ENCODE measurements at places on chromosomes 13 and 19.
A peak's percentile ranks its signal among the peaks of the same experiment; 100 is the strongest.

GRCh38 chr13:27035892-27036235, 135.7 kb downstream of the USP12 start:
- no peak for DNase-seq

GRCh38 chr13:48662226-48662625, 8.5 kb downstream of the CYSLTR2 start:
- no peak for DNase-seq

DNA sequence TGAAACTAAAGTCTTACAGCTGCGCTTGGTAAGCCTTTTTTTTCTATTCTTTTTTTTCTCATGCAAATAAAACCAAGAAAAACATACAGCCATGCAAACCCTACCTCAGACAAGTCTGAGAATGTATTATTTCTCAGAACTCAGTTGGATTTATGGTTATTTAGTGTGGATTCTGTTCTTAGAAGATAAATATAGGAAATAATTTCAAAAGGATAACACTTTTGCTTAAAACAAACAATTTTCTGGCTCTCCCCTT, 40.7 kb upstream of the TNFSF11 start:
- no peak for DNase-seq

GRCh38 chr13:100356426-100356825, 232.2 kb downstream of the GGACT start:
- DNase-seq: no peak

DNA sequence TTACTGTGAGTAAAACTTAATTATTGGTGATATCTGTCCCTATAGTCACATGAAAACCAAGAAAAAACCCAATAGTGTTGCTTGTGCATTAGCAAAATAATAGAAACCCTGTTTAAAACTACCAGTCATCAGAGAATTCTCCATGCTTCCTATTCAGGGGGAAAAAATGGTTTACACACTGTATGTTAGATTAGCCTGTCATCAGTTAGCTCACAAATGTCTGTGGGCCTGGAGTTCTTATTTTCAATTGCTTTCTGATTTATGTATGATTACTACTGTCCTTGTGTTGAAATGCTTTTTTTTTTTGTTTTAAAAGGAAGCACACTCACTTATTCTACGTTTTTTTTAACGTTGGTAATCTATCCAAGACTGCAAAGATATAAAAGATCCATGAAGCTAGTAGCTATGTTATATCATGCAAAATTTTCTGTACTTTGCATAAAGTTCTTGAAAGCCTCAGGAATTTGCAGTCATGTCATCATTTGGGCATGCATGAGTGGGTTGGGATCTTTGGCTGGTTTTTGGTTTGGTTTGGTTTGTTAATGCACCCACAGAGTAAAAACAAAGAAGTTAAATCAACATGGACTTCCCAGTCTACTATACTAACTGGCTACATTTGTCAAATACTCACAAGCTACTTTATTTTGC, 25.9 kb downstream of the RXFP2 start:
- DNase-seq: no peak

- no peak for DNase-seq
Measured at GRCh38 chr13:26584713-26585112, 27.2 kb downstream of the WASF3 start.

- no peak for DNase-seq
Measured at GRCh38 chr19:38245826-38246498, 10.2 kb downstream of the PPP1R14A start.

- no peak for DNase-seq
Measured at GRCh38 chr13:37460166-37460565, 138.4 kb downstream of the POSTN start.

GRCh38 chr19:3033595-3034405, 4.7 kb upstream of the TLE2 start:
- no peak for DNase-seq

- no peak for DNase-seq
Measured at GRCh38 chr19:33446330-33447293, 73.1 kb downstream of the CEBPG start.

DNA sequence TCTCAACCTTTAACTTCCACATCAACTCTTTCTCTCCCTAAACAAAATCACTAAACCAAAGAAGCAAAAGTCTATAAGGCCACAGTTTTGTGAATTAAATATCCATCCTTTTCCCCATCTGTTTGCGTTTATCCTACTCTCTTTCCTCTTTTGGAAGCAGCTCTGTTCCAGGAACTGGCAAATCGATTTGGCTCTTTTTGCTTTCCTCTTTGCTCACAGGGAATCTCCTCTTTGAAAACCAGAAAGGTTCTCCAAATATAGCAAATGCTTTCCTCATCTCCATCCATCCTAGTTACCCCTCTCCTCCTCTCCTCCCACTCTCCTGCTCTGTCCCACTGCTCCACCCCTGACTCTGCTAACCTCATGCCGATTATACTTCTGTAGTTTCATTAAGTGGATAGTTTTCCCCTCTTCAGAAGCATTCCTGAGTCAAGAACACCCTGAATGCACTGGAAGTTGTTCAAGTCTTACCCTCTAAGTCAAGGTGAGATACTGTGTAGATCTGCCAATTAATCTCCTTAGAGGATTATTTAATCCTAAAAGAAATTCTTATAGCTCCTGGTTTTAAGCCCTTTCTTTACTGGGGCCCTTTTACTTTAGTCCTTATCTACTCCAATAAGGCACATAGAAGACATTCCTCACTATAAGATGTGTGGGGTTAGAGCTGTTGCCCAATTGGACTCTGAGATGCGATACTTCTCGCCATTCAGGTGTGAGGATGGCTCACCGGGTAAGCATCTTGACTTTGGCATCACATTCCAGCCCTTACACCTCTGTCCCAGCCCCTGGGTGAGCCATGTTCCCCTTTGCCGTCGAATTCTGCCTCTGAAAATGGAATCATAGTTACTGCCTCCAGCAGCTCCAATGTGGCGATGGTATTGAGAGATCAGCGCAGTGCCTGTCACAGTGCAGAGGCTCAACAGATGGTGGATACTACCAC, 67.6 kb downstream of the COL4A2 start:
- no peak for DNase-seq

GRCh38 chr19:45401815-45402214, 3.1 kb downstream of the PPP1R13L start:
- DNase-seq: no peak

DNA sequence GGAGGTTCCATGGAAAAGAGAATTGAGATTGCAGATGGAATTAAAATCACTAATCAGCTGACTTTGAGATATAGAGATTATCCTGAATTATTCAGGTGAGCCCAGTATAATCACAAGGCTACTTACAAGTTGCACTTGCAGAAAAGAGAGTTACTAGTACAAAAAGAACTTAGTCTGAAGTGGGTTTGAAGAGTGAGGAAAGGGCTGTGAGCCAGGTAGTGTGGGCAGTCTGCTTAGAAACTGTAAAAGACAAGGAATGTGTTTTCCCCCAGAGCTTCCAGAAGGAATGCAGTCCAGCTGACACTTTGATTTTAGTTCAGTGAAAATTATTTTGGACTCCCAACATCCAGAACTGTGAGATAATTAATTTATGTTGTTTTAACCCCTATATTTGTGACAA, 285.4 kb upstream of the GPC6 start:
- no peak for DNase-seq

DNA sequence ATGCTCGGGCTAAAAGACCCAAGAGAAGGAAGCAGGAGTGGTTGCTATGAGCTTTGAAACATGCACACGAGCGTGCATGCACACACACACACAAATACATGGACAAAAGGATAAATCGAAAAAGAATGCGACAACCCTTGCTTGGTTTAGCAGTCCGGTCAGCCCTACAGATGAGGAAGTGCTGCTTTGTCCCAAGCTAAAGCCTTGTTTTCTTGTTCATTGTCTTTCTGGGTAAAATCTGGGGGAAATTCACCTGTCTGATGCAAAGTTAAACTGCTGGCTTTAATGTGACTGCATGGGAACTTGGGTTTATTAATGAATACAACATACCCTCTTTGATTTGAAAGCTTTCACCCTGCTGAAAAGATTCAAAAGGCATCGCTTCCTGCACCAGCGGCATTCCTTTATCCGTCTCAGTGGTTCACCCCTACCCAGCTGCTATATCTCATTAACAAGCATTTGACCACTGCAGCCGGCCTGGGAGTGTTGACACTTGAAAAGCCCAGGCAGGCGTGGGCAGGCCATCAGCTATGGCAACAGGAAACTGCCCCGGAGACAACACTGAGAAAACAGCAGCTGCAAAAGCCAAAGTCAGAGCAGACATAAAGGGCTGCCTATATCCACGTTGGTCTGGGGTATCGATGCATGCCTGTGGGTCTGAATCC, 301.7 kb downstream of the NDFIP2 start:
- peak; percentile 56 for DNase-seq

GRCh38 chr19:49064768-49065611, at the start of gene NTF4:
NTF4 (minus strand) TSS chr19:49064818; CDS start chr19:49061997, 2,821 bp downstream.
- no peak for DNase-seq

- DNase-seq: no peak
Measured at GRCh38 chr13:90738881-90739280, 608.6 kb upstream of the MIR17HG start.

GRCh38 chr13:35285677-35286076, 190.8 kb downstream of the MAB21L1 start:
- no peak for DNase-seq

GRCh38 chr13:28628241-28628640, 30.7 kb upstream of the POMP start:
- DNase-seq: no peak

DNA sequence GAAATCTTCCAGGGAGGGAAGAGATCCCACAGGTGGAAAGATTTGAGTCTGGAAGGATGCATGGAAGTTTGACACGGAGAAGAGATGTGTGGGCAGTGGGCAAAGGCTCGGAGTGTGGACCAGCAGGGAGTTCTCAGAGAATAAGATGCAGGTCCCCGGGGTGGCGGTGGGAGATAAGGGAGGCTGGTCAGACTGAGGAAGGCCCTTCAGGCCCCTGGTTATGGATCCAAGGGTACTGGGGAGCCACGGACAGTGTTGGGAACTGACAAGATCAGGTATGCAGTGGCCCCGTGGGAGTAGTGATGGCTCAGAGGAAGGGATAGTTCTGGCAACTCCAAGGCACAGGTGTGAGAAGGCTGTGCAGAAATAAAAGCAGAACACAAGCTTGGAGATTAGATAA, 2.5 kb downstream of the CAMSAP3 start:
- no peak for DNase-seq

DNA sequence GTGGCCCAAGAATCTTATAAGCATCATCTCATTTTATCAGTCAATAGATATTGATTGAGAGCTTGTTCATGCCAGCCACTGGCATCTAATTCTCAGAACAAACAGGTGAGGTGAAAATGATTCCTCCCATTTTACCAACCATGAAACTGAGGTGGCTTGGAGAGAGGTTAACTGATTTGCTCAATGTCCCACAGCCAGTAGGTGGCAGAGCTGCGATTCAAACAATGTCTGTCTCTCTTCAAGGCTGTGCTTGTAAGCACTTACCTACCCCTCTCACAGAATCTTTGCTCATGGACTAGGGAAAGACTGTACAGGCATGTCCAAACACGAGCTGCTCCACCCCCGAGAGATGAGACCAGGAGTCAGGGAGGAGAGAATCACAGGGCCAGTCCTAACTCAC, 21.5 kb upstream of the GSX1 start:
- DNase-seq: no peak

DNA sequence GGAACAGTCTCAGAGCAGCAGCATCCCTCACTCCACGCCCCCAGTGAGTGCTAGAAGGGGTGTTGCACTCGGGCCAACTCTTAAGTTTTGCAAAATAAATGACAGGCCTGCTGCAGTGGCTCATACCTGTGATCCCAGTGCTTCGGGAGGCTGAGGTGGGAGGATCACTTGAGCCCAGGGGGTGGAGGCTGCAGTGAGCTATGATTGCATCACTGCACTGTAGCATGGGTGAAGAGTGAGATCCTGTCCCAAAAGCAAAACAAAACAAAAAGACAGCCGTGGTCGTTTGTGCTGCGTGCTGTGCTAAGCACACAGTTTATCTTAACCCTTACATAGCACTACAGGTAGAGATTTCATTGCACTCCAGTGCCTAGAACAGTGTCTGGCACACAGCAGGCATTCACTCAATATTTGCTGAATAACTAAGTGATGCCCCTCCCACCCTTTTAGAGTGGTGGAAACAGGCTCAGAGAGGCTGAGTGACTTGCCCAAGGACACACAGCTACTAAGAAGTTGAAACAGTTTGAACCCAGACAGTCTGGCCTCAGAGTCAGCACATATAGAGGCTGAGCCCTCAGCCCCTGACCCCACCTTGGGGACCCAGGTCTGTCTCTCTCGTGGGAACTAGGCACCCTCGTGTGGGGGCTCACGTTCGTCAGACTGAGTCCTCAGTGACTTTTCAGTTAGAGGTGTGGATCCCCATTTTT, 18.3 kb downstream of the KCNC3 start:
- DNase-seq: no peak

Measured in NCI-H2081 treated with DMSO at 0.1 percent for 48 hours (cell line).